ENCODE measurements at places on chromosomes 4 and X.

DNA sequence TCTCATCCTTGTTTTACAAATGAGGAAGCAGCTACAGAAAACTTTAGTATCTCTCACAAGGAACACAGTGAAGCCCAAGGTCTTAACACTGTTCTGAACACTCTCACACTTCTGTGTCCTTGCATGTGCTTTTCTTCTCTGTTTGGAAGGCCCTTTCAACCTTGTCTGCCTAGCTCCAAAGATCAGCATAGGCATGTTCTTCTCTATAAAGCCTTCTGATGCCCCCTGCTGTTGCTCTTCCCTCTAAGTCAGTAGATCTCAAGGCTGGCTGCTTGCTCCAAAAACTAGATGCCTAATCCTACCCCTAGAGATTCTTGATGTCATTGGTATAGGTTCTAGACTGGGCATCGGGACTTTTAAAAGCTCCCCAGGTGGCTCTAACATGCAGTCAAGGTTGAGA is 5.9 kb downstream of the APOO start:
- peak; percentile 35 for DNase-seq

DNA sequence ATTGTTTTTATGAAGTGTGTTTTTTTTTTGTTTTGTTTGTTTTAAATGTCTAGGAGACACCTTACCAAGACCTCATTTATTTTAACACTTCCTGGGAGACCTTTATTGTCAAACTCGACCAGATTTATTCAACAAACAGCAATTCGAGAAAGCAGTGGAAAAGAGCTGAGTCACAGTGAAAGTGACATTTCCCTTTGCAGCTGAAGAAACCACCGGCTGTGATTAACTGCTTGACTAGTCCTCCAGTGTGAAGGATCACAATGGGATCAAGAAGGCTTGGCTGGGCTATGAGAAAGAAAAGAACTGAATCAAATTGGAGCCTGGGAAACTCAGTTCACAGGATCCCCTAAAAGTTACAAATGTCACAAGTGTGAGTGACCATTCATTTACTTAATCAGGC is 11.9 kb upstream of the ADH7 start:
- no peak for DNase-seq

GRCh38 chr4:84419201-84419600 is 79.9 kb downstream of the NKX6-1 start:
- DNase-seq = no peak

- no peak for DNase-seq
These were observed 21.0 kb upstream of the ANXA10 start for GRCh38 chr4:168071304-168071703.

GRCh38 chr4:138341739-138342415 is 99.7 kb upstream of the SLC7A11 start:
- DNase-seq = no peak

GRCh38 chr4:41429280-41429669 is 108.7 kb upstream of the LIMCH1 start:
- no peak for DNase-seq

DNA sequence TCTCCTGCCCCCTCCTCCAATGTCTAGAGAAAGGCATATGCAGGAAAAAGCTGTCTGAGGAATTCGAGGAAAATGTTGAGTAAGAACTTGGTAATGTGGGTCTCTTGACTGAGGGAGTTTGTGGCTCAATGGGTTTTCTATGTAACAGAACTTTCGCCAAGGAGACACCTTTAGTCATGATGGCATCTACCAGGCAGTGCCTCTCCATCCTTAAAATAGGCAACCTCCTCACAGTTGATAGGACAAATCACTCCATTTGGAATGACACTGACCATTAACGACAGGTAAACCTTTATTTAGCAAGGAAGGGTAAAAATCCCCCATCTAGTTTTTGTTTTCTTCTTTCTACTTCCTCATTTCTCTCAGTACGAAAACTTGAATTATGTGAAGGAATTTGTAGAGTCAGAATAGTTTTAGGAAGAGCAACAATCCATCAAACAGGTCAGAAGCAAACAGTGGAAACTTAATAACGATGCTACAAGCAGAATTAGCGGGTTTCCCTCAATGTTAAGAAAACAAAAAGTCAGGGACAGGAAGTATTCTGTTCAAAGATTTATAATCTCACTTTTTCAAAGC is 2.7 kb downstream of the GSX2 start:
- DNase-seq = no peak

DNA sequence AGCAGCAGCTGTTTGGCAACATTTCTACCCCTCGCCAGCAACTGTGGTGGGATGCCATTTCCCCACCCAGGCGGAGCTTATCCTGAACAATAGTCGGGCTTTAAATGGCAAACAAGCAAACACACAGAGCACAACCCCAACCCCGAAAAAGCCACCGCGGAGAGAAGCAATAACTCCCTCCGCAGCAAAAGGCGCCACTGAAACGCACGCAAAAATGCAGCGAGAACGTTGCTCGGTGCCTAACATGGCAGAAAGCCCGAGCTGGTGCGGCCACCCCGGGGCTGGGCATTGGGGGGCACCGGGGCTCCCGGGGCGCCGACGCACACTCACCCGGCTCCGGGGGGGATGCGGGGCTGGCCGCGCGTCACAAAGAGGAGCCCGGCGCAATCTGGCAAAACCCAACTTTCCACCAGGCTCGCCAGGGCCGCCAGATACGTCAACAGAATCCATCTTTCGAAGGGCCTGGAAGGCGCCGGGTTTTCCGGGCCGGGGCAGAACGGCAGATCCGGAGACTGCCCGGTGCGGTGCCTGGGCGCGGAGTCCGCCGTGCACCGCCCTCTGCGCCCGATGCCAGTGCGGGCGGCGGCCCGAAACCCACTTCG is 818 bp downstream of the RAI2 start:
- DNase-seq = no peak

DNA sequence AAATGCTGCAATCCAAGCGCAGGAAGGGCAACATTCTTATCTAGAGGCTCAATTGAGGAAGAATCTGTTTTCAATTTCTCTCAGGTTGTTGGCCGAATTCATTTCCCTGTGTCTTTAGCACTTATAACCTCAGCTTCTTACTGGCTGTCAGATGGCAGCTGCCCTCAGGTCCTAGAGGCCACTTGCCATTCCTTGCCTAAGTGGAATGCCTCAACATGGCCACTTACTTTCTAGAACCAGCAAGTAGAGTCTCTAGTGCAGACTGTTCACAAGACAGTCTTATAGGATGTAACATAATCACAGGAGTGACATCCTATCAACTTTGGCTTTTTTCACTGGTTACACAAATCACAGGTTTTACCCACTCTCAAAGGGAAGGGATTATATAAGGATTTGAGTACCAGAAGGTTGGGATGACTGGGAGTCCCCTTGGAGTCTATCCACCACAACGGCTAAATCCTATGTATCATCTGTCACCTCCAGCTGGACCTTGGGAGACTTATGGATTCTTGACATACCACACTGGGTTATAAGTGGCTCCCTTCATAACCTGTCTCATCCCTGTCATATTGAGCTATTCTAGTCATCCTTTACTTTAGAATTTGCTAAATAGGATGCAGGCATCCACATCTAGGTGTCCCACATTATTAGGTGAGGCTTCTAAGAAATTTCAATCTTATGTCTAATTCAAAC is 297.9 kb upstream of the CTSO start:
- DNase-seq = no peak

- DNase-seq = no peak
These were observed 956.1 kb downstream of the ADGRL3 start for GRCh38 chr4:62156205-62156604.

- no peak for DNase-seq
These were observed 299.8 kb downstream of the SPATA18 start for GRCh38 chr4:52350926-52351325.

GRCh38 chr4:15116509-15117079 is 114.3 kb downstream of the CPEB2 start:
- no peak for DNase-seq

GRCh38 chr4:23425570-23425969 is 464.3 kb downstream of the PPARGC1A start:
- no peak for DNase-seq

- no peak for DNase-seq
These were observed 338.9 kb upstream of the FAM241A start for GRCh38 chr4:111806331-111806730.

GRCh38 chr4:25969374-25970155 is 55.5 kb downstream of the SMIM20 start:
- DNase-seq = no peak

GRCh38 chrX:118495061-118495921 is at the start of gene DOCK11:
Gene DOCK11, plus strand, starts transcription at chrX:118495815. Its CDS starts 157 bp downstream, at chrX:118495972.
- peak; percentile 55 for DNase-seq

DNA sequence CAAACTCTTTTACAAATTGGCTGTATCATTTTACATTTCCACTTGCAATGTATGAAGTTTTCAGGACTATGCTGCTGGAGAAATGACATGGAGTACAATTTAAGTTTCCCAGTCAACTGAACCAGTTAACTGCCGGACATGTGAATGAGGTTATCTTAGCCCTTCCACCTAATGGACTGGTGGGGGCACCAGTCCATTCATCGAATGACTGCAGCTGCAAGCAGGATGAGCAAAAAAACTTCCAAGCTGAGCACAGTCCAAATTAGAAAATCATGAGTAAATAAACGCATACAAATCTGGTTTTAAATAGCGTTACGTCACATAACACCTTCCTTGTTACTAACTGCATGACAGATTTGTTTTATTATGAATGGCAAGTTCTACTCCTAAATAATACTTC is 1131.5 kb downstream of the PCDH18 start:
- no peak for DNase-seq

DNA sequence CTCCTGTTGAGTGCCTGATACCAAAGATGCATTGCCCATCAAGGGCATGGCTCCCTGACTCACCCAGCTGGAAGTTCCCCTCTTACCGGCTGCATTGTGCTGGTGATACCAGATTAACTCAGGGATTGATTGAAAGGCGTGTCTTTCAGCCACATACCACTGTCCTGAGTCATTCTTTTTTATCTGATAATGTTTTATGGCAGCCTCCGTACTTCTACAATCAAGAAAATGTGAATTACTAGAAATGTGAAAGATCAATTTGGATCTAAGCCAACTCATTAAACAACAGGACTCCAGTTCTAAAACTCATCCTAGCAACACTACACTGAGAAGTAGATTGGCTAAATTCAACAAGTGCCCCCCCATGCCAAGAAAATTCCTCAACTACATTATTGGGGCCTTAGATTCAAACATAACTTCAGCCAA is 40.0 kb downstream of the TXK start:
- no peak for DNase-seq

DNA sequence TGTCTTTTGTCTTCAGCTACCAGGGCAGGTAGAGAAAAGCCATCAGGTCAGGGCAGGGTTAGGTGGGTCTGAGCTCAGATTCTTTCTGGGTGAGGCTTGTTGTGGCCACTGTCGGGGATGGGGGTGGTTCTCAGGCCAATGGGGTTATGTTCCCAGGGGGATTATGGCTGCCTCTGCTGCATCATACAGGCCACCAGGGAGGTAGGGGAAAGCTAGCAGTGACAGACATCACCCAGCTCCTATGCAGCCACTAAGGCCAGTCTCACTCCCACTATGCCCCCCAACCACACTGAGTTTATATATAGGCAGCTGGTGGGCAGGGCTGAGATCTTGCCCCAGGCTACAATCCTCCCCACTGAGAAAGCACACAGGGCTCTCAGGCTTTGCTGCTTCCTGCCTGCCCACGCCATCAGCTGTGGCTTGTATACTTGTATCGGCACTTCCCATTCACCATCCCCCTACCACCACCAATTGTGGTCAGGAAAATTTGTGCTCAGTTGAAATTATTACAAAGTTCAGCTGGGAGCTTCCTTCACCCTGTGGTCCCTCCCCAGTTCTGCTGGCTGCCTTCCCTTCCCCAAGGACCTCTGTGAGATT is 72.6 kb upstream of the PTPN13 start:
- no peak for DNase-seq

DNA sequence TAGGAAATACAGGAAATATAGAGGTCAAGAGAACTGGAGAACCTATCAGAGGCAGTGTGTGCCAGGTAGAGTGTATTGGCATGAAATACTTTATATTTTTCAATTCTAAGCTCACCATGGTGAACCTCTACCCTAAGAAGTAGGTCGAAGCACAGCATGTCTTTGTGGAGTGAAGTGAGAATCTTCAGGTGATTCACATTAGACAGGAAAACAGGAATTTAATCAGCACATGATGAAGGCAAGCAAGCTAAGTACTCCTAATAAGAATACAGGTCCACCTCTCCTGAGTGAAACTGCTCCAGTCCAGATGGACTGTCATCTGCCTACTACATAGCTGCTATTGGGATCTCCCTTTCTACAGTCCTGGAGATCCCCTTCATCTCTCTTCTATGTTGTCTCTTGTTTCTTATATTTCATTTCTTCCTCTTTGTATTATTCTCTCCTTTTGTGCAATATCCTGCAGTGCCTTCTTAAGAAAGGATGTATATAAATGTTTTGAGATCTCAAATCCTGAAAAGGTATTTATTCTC is 159.0 kb downstream of the LRBA start:
- no peak for DNase-seq

- DNase-seq = no peak
These were observed 19.0 kb downstream of the THOC2 start for GRCh38 chrX:123713841-123714240.

DNA sequence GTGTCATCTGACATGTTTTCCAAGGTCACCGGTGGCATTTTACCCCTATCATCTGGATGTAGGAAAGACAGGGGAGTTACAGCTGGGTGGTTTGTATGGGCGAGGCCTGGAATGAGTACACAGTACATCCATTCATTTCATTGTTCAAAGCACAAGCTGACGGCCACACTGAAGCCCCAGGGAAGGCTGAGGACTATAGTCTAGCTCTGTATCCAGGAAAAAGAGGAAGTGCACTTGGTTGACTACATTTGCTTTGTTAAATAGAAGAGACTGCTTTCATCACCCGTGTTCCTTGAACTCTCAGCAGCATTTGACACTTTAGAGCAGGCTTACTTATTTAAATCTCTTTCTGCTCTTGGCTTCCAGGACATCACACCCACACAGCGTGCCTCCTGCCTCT is 1041.0 kb upstream of the TENM3 start:
- DNase-seq = peak; percentile 51

DNA sequence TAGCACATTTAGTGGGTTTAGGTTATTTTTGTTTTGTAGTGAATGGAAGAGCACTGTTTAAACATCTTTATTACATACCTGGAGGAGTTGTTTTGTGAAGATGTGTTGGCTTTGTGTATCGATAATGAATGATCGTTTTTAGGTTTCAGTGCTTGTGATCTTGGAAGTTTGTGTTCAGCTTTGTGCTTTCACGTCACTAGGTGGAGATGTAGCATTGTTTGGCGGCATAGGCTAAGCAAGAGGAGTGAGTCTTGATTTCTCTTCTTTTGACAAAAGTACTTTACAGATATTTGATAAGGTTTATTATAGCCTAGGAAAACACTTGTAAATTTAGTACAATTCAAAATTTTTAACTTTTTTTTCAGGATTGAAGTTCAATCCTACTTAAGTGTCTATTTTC is 50.4 kb downstream of the PDK3 start:
- DNase-seq = no peak

GRCh38 chr4:25723409-25723808 is 67.8 kb downstream of the SLC34A2 start:
- DNase-seq = no peak

GRCh38 chrX:150460063-150460462 is 96.9 kb downstream of the MAMLD1 start:
- DNase-seq = no peak

Measured in COR-L47 (cell line).